Cardiac muscle cell (in vitro differentiated cells and primary cell): ENCODE measurements at places on chromosomes 11 and 22. TPM values are rescaled to one million over a fixed set of nuclear protein-coding genes. Genes with fewer than 3 reads are reported as not detected.

Gene ACTN3
- 111 and 322 TPM in 2 replicates for polyA plus RNA-seq

Gene DRG1
- polyA plus RNA-seq, result 94.1 and 100 TPM in 2 replicates

Gene ANO5
- 5.3 and 7.9 TPM in 2 replicates for polyA plus RNA-seq

Gene OAF
- 9.9 and 12.0 TPM in 2 replicates for polyA plus RNA-seq

Gene RAG1
- 1.3 TPM in 1 of 2 replicates, not detected in the other for polyA plus RNA-seq

Gene ENTHD1
- not detected in 2 replicates for polyA plus RNA-seq

Gene C11orf97
- polyA plus RNA-seq, result not detected in 2 replicates
